ENCODE measurements at places on chromosomes 1 and 21. TPM values are rescaled to one million over a fixed set of nuclear protein-coding genes. Genes with fewer than 3 reads are reported as not detected.

Gene OR2T35
- total RNA-seq = not detected

Gene FAAP20
- total RNA-seq = 63.3 TPM

Gene FGR
- total RNA-seq = 2.1 TPM

Gene WNT4
- 33.4 TPM for total RNA-seq

Gene SLC30A10
- 1.5 TPM for total RNA-seq

Gene HJV
- total RNA-seq = not detected

Gene BEND5
- total RNA-seq = 17.3 TPM

Gene DNAI4
- 31.7 TPM for total RNA-seq

Gene PTGFR
- 6.3 TPM for total RNA-seq

Gene AMY1B
- total RNA-seq = 0.85 TPM

Gene ETNK2
- total RNA-seq = 40.3 TPM

Gene LCE1D
- total RNA-seq = not detected

Gene OR2M3
- total RNA-seq = not detected

Gene SOX13
- total RNA-seq = 20.1 TPM

Gene C8A
- total RNA-seq = not detected

Gene ADORA1
- 0.80 TPM for total RNA-seq

Gene PTGER3
- total RNA-seq = 7.8 TPM

Gene GJC2
- total RNA-seq = 11.0 TPM

Gene MIXL1
- total RNA-seq = not detected

Gene CCDC17
- total RNA-seq = 8.3 TPM

Gene IL6R
- total RNA-seq = 12.2 TPM

Gene PLCH2
- 0.48 TPM for total RNA-seq

Gene TP73
- 0.13 TPM for total RNA-seq

Gene TCHHL1
- not detected for total RNA-seq

Gene PIGR
- 4.6 TPM for total RNA-seq

Gene ARHGEF16
- 2.5 TPM for total RNA-seq

Gene TMOD4
- total RNA-seq = 0.88 TPM

Gene GPR61
- not detected for total RNA-seq

Gene OR2T11
- total RNA-seq = not detected

Gene S100A16
- total RNA-seq = 60.7 TPM

Gene STK40
- 67.6 TPM for total RNA-seq

Gene SMCP
- total RNA-seq = not detected

Gene RSPO1
- total RNA-seq = 14.2 TPM

Gene TAS1R3
- total RNA-seq = 0.07 TPM

Gene LRRC53
- not detected for total RNA-seq

Gene SLC30A2
- total RNA-seq = not detected
